Vein endothelial cell (primary cell): ENCODE measurements at places on chromosomes 7 and 10. TPM values are rescaled to one million over a fixed set of nuclear protein-coding genes. Genes with fewer than 3 reads are reported as not detected.

The SLC13A1 gene
- not detected in 2 replicates for total RNA-seq

The BMS1 gene
- total RNA-seq, result 22.2 and 28.2 TPM in 2 replicates

The MYH16 gene
- total RNA-seq, result 0.33 and 0.38 TPM in 2 replicates

The TAS2R39 gene
- total RNA-seq, result not detected in 2 replicates

The ANKRD22 gene
- not detected in 2 replicates for total RNA-seq

The CRYGN gene
- not detected in 2 replicates for total RNA-seq

The ACBD7 gene
- 0.65 and 1.9 TPM in 2 replicates for total RNA-seq

The CCNY gene
- total RNA-seq, result 88.5 and 98.0 TPM in 2 replicates

The LYZL1 gene
- not detected in 2 replicates for total RNA-seq

The KNDC1 gene
- total RNA-seq, result not detected in 2 replicates

The OR2F1 gene
- not detected in 2 replicates for total RNA-seq

The PDE1C gene
- 0.33 and 1.8 TPM in 2 replicates for total RNA-seq

The ITGA8 gene
- total RNA-seq, result under 0.01 and 0.57 TPM in 2 replicates

The ZNF503 gene
- 1.7 and 2.3 TPM in 2 replicates for total RNA-seq

The SLC26A3 gene
- not detected in 2 replicates for total RNA-seq

The GET4 gene
- total RNA-seq, result 27.5 and 34.9 TPM in 2 replicates

The CYP2W1 gene
- total RNA-seq, result not detected in 2 replicates

The ACSL5 gene
- total RNA-seq, result 18.3 and 26.7 TPM in 2 replicates

The CPA2 gene
- total RNA-seq, result not detected in 2 replicates

The ANKRD7 gene
- 0.33 and 0.57 TPM in 2 replicates for total RNA-seq

The MINPP1 gene
- 22.7 and 25.2 TPM in 2 replicates for total RNA-seq

The POU6F2 gene
- total RNA-seq, result not detected in 2 replicates

The NXPH1 gene
- not detected in 2 replicates for total RNA-seq

The AKR1C8 gene
- total RNA-seq, result not detected in 2 replicates

The C10orf143 gene
- total RNA-seq, result 0.67 and 1.6 TPM in 2 replicates

The FOXI2 gene
- not detected in 2 replicates for total RNA-seq

The SEM1 gene
- 20.6 and 25.7 TPM in 2 replicates for total RNA-seq

The CPN1 gene
- total RNA-seq, result not detected in 2 replicates

The GDF2 gene
- total RNA-seq, result not detected in 2 replicates

The CYP2E1 gene
- 0.76 and 1.3 TPM in 2 replicates for total RNA-seq

The DPP6 gene
- total RNA-seq, result not detected in 2 replicates

The DNAH11 gene
- total RNA-seq, result 1.3 and 5.3 TPM in 2 replicates

The CCDC3 gene
- total RNA-seq, result under 0.01 and 0.96 TPM in 2 replicates

The LIPN gene
- total RNA-seq, result not detected in 2 replicates

The CNPY1 gene
- total RNA-seq, result not detected in 2 replicates

The PLEKHS1 gene
- total RNA-seq, result under 0.01 TPM in 1 of 2 replicates, not detected in the other

The SND1 gene
- 289 and 311 TPM in 2 replicates for total RNA-seq

The WAPL gene
- total RNA-seq, result 39.5 and 46.7 TPM in 2 replicates

The TRUB1 gene
- total RNA-seq, result 22.2 and 31.0 TPM in 2 replicates

The PRKCQ gene
- under 0.01 TPM in 1 of 2 replicates, not detected in the other for total RNA-seq

The ABCB1 gene
- total RNA-seq, result 0.57 and 0.65 TPM in 2 replicates

The ASIC3 gene
- total RNA-seq, result 0.29 and 0.33 TPM in 2 replicates

The PNLIP gene
- not detected in 2 replicates for total RNA-seq

The BHLHA15 gene
- 0.38 and 0.98 TPM in 2 replicates for total RNA-seq

The GPR26 gene
- not detected in 2 replicates for total RNA-seq

The CALHM3 gene
- total RNA-seq, result not detected in 2 replicates

The KCNH2 gene
- total RNA-seq, result under 0.01 TPM in 1 of 2 replicates, not detected in the other

The BBIP1 gene
- total RNA-seq, result 21.2 and 45.9 TPM in 2 replicates

The OR2AE1 gene
- 0.57 TPM in 1 of 2 replicates, not detected in the other for total RNA-seq

The EPHA1 gene
- 0.33 TPM in 1 of 2 replicates, not detected in the other for total RNA-seq

The MSMB gene
- not detected in 2 replicates for total RNA-seq

The UNCX gene
- total RNA-seq, result not detected in 2 replicates

The GOLGA7B gene
- not detected in 2 replicates for total RNA-seq

The SLC18A3 gene
- not detected in 2 replicates for total RNA-seq
